ENCODE measurements at places on chromosomes 13 and 19.
A peak's percentile ranks its signal among the peaks of the same experiment; 100 is the strongest.

DNA sequence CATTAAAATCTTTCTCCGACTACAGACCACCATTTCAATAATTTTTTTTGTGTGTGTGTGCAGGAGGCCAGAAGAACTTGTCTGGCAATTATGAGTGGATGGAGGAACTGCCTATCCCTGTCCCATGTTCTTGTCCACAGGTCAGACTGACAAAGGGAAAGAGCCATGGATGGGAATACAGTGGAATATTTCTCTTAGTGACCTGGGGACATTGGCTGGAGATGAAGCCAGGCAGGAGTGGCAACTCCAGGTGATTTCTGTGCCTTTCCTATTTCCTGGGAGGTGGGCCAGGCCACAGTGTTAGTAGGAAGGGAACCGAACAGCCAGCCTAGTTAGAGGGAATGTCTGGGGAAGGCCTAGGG is 3.7 kb downstream of the PSG9 start:
- no peak for DNase-seq

- DNase-seq, result no peak
These were observed 14.5 kb upstream of the IGSF23 start for GRCh38 chr19:44598880-44599279.

DNA sequence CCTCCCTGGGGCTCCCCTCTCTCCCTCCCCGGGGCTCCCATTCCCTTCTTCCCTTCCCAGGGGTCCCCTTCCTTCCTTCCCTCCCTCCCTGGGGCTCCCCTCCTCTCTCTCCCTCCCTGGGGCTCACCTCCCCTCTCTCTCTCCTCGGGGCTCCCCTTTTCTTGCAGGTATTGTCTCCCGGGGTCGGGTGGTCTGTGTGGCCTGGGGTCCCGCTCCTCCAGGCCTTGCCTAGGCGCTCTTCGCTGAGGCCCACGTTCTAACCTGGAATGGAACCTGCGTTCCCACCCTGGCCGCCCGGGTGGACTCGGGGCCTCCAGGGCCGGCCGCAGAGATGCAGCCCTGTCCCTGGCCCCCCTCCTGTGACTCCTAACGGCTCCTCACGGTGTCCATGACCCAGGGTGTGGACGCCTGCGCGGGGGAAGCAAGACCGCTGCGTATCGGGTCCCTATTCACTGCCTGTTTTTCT is 940 bp upstream of the DCUN1D2 start:
- peak; percentile 17 for DNase-seq

DNA sequence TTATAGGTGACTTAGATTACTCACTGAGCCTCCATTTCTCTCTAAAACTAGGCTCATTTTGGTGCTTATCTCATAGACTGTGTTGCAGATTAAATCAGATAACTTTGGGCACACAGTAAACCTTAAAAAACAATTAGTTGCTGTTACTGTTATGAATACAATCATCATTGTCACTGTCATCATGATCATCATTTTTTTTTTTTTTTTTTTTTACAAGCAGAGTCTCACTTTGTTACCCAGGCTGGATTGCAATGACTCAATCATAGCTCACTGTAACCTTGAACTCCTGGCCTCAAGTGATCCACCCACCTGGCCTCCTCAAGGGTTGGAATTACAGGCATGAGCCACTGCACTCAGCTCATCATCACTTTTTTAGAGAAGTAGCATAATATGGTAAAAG is 60.0 kb downstream of the VWA8 start:
- DNase-seq, result no peak

DNA sequence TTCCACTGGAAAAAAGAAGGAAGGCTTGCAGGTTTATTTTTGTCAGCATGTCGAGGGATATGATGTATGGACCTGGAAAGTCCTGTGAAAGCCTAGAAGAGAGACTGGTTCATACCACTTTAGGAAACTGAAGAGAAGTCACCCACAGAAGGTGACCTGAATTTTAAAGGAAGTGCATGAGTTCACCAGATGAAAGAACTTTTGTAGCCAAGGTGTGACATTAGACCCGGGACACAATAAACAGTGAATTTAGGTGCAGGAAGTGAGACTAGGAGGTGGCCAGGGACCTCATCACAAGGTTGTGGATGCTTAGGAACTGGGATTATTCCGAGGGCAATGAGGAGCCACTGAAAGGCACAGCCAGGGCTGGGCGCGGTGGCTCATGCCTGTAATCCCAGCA is 79.1 kb downstream of the ZNF429 start:
- DNase-seq, result no peak

DNA sequence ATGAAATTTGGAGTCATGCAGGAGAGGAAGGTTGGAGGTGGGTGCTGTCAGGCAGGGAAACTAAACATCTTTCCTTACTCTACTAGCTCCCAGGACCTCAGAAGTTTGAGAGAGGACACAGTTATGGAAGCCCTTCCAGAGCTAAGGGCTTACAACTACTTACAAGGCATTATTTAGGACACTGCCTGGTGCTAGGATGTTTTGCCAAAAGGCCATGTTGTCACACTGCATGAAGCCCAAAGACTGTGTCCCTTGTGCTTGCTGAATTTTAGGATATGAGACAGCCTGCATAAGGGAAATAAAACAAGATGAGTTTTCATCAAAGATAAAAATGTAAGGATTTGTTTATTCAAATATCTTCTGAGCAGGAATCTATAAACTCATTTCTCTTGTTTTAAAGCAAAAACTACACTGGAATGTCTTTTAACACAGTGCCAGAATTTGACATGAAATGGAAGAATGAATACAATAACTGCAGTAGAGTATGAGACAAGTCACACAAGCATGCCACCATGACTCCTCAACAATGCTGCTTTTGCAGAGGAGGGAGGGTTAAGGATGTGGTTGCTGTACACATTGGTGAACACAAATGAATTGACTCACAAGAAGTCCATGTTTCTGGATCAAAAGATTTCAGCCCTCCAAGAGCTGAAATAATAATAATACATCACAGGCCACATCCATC is 258.4 kb downstream of the SPRY2 start:
- peak; percentile 67 for DNase-seq

DNA sequence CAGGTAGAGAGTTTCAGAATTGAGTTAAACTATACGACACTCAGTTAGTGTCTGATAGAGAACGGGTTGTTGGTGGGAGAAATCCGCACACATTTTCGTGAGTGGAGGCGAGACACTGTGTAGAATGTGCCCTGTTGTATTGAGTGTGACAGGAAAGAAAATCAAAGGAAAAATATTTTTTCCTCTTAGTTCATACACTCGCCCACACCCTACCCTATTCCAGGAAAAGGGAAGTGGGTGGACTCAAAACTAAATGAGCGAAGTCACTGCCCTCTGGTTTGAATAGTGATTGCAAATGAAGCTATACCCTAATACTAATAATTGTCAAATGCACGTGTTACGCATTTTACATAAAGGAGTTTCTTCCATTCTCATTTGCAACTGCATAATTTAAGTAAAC is 2.0 kb downstream of the ZNF347 start:
- DNase-seq, result no peak

DNA sequence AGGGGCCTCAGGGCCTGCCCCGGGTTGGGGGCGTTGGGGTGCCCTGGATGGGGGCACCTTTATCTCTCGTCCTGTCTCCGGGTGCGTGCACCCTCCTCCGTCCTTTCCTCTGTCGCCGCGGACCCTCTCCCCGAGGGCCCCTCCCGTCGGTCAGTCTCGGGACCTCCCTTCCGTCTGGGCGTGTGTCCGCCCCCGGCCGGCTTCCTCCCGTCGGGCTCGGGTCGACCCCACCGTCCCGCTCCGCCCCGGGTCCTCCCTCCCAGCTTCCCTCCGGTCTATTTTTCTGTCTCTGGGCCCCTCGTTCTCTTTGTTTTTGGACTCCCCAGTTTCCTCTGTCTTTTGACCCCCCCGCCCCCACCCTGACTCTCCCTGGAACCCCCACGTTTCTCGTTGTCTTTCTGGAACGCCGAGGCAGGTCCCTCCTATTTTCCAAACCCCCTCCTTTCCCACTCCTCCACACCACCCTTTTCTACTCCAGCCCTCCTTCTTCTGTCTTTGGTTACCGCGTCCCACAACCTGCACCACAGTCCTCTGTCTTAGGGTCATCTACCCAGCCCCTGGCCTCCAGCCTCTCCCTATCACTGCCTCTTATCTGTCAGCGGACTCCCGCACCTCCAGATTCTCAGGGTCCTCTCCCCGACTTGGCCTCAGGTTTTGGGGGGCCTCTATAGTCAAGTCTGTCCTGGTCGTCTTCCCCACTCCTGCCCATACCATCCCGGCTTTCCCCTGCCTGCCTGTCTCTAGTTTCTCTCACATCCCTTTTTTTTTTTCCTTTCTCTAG is 757 bp downstream of the EGLN2 start:
- no peak for DNase-seq

DNA sequence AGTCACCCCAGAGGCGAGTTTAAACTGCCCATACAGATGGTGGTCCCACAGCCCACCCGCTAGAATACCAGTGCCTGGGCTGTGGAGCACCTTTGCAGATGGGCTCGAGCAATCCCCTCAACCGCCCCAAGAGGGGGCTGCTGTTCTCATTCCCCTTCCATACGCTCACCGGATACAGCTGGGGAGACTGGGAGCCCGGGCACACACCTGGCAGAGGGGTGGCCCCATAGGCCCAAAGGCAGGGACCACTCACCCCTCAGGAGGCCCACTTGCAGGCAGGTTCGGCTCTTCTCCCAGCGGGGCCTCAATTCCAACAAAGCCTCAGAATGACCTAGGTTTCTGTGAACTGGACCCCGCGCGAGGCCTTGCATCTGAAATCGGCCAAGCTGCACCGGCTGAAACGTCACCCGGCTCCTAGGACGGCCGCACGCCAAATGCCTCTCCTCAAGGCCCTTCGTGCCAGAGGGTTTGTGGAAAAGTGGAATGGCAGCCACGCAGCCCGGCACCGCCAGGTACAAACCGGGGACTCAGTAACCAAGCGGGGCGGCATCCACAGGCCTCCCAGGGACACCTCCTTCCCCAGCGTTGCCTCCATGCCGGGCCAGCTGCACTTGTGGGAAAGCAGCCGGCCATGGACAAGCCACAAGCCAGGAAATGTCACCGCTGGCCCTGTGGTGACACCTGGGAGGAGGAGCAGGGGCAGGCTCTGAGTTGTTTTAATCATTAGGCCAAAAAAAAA is 18.7 kb downstream of the MLLT1 start:
- DNase-seq, result no peak

DNA sequence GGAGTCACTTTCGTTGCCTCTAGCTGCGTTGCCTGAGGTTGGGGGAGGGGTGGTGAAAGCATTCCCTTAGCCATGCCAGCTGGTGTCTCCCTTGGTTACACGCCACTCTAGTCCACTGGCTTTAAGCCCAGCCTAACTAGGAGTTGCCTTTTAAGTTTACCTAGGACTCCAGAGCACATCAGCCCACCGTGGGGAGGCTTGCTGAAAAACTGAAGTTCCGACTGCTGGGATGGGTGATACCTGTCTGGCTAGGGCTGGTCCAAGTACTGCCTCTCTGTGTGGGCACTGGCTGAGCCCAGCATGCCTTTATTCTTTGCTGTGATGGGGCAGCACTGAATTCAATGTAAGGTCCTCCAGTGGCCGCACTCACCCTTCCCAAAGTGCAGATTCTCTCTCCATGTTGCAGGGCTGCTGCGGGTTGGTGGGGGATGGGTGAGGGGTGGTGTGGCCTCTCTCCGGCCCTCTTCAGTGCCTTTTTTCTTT is 11.8 kb upstream of the CEACAM1 start:
- DNase-seq, result peak; percentile 22

- no peak for DNase-seq
These were observed 8.7 kb downstream of the SBK2 start for GRCh38 chr19:55528030-55528803.

- DNase-seq, result no peak
These were observed 2.5 kb downstream of the TIMM50 start for GRCh38 chr19:39483141-39483540.

- DNase-seq, result no peak
These were observed 12.9 kb upstream of the F2RL3 start for GRCh38 chr19:16875584-16876555.

GRCh38 chr13:43432958-43433357 is 353.8 kb downstream of the ENOX1 start:
- DNase-seq, result no peak

- DNase-seq, result peak; percentile 65
These were observed 126.9 kb downstream of the ITGBL1 start for GRCh38 chr13:101579281-101579802.

GRCh38 chr19:18319591-18320135 is 3.2 kb downstream of the LSM4 start:
- no peak for DNase-seq

GRCh38 chr19:55179606-55180484 is at the start of gene SYT5:
Gene SYT5, minus strand, starts transcription at chr19:55180289. Its CDS starts 1,248 bp downstream, at chr19:55179041.
- DNase-seq, result no peak

DNA sequence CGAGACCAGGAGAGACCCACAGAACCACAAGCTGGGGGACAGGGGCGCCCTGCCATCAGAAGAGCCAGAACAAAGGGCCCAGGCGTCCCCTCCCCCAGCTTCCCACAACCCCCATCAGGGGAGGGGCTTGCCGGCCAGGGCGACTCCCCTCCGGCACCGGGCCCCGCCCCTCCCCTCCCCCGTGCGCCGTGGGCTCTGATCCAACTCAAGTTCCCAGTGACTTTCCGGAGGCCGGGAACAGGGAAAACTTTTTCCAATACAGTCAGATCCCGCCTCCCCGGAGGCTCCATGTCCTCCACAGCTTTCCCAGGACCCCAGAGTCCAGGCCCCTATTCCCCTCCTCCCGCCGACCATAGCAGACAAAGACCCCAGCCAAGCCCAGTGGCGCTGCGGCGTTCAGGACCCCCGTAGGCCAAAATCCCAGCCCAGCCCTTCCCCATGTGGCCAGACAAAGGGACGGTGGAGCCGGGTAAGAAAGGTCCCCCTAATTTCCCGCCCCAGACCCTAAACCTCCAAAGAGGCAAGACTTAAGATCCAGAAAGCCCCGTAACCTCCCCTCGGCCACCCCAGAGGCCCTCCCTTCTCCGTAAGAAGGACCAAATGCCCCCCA is 673 bp downstream of the TEAD2 start:
- DNase-seq, result peak; percentile 81

DNA sequence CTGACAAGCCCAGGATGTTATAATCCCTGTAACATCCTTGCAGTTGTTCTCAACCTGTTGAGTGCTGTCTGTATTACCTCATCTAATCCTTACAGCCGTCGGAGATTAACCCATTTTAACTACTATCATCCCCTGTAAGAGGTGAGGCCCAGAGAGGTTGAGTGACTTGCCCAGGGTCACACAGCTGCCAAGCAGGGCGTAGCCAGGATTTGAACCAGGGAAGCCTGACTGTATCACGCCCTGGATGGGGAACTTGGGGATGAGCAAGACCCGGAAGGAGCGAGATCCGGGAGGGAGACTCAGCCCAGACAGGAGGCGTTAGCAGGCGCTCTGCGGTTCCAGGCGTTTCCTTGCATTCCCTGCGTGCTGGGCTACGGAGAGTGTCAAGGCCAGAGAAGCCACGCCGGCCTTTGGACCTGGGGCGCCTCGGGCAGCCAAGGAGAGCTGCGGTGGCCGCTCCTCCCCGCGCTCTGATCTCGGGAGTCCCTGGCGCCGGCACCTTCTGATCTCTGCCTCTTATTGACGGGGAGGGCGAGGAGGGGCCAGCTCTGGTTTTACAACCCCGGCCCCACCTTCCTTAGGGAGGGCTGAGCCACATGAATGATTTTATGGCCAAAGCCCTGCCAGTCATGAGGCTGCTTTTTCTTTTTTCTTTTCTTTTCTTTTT is 6.2 kb downstream of the SULT2B1 start:
- DNase-seq, result peak; percentile 62

- DNase-seq, result no peak
These were observed 23.8 kb downstream of the LRFN3 start for GRCh38 chr19:35959968-35960320.
